ENCODE measurements at places on chromosomes 1 and 21. TPM values are rescaled to one million over a fixed set of nuclear protein-coding genes. Genes with fewer than 3 reads are reported as not detected.
A peak's percentile ranks its signal among the peaks of the same experiment; 100 is the strongest.

DNA sequence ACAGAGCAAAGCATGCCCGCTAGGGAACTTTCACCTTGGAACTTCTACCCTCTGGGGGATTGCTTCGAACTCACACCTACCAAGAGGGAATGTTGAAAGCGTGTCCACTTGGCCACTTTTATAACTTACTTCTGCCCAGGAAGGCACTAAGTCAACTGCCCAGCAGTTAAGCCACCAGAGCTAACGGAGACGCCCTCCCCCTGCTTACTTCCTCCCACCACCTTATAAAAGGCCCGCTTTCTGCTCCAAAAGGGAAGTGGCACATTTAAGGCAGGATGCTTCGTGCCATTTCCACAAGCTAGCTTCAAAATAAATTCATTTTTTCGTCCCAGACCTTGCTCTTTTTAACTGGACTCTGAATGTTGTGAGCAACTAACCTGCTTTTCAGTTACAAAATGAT lies 3.2 kb upstream of the AK2 start:
- DNase-seq, result no peak

DNA sequence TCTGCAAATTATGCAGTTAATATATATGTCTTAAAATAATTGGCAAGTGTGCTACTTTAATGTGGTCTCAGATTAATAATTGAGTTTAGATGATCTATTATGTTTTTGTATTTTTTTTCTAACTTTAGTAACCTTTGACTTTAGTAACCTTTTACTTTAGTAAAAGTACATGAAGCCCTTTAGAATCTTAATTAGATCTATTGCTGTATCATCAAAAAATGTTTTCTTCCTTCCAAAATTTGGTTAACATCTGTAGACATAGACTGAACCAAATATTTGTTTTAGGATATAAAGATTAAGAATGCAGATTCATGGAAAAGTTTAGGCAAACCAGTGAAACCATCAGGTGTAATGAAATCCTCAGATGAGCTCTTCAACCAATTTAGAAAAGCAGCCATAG lies 25.7 kb upstream of the EPHX4 start:
- no peak for DNase-seq

The AMPD1 gene
- polyA plus RNA-seq, result not detected

DNA sequence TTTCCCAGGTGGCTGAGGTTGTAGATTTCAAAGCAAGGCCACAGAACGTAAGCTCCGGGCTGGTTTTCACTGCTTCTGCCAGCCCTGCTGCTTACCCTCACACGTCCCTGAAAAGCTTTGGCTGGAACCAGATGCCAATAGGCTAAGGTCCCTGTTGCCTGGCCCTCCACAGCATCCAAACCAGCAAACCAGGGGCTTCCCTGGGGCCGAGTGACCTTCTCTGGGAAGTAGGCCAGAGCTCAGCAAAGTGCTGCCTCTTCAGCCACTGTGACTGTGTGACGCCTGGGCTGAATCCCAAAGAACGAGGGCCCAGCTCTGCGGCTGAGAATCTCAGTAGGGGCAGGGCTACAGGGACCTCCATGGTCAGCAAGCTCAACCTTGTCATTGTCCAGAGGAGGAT lies 28.9 kb upstream of the RBM15 start:
- no peak for DNase-seq

GRCh38 chr1:209766051-209766450 lies 10.2 kb downstream of the TRAF3IP3 start:
- DNase-seq, result no peak

The LCE6A gene
- not detected for polyA plus RNA-seq

DNA sequence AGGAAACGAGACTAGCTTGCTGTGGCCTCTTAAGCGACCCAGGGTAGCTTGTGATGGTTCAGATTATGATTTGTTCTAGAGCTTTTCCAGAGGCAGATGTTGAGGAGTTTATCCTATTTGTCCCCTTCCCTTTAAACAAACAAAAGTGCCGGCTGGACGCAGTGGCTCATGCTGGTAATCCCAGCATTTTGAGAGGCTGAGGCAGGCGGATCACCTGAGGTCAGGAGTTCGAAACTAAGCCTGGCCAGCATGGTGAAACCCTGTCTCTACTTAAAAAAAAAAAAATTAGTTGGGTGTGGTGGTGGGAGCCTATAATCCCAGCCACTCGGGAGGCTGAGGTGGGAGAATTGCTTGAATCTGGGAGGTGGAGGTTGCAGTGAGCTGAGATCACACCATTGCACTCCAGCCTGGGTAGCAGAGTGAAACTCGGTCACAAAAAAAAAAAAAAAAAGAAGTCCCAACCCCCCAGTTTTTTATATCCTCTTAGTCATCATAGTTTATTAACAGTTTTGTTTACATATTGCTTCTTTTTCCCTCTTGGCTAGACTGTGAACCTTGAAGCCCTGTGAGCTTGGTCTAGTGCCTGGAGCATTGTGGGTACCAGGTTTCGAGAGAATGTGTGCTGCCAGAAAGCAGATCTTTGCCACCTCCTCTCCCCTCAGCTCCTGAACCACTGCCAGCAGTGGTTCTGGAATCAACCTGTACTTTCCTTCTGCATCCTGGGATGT lies 29.8 kb downstream of the MAPKAPK2 start:
- no peak for DNase-seq

- no peak for DNase-seq
Measured at GRCh38 chr1:30295674-30296073, 427.7 kb downstream of the MATN1 start.

- no peak for DNase-seq
Measured at GRCh38 chr1:214425101-214425500, 126.3 kb downstream of the PTPN14 start.

GRCh38 chr1:67489643-67490042 lies 59.4 kb upstream of the SERBP1 start:
- DNase-seq, result peak; percentile 23

DNA sequence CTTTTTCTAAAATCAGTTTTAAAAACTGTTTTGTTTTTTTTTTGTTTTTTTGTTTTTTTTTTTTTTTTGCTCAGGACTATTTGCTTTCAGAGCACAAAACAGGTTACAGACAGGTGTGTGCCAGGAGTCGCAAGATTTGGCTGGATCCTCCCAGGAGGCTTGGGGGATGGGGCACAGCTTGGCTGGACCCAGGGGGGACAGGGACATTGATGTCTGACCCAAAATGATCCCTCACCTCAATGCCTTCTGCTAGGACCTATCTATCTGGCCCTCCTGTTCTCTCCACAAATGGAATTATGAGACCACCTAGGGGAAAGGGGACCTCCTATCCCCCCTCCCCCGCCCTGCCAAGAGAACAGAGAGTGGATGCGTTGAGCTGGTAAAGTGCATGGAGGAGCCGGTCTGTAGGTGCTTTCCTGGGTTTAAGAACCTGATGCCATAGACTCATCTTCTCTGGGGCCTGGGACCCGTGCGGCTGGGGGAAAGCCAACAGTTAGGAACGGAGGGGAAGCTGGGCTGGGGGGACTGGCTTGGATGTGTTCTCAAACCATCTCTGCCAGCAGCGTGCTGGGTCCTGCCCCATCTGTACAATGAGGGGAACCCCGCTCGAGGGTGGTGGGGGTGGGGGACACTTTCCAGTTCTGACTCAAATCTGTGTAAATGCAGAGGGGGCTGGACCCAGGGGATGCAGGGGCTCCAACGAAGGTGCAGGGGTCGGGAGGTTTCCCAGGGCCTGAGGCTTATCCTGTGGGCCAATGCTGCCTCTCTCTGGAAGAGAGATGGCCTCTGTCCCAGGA lies 28.9 kb downstream of the RUNX3 start:
- DNase-seq, result no peak

The PLA2G2D gene
- not detected for polyA plus RNA-seq

All from CD4-positive, CD25-positive, alpha-beta regulatory T cell (primary cell).